Activated naive CD4-positive, alpha-beta T cell treated with Interleukin-2 at 50 U/mL for 16 hours (primary cell): ENCODE measurements at places on chromosomes 2 and 18.
A peak's percentile ranks its signal among the peaks of the same experiment; 100 is the strongest.

DNA sequence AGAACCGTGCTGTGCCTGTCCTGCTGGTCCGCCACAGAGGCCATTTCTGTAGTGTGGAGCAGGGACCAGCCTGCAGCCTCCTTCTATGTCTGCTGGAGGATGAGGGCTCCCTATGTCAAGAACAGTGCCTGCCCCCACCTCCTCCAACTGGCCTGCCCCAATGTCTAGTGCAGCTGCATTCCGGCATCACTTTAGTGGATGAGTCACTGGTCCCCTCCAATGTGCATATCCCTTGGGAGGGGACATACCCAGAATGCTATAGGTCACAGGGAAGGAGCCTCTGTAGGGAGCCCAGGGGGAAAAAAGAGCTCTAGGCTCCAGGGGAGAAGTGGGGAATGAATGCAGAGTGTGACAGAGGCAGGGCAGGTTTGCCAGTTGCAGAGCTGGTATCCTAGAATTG, 219.6 kb downstream of the CELF4 start:
- no peak for DNase-seq

DNA sequence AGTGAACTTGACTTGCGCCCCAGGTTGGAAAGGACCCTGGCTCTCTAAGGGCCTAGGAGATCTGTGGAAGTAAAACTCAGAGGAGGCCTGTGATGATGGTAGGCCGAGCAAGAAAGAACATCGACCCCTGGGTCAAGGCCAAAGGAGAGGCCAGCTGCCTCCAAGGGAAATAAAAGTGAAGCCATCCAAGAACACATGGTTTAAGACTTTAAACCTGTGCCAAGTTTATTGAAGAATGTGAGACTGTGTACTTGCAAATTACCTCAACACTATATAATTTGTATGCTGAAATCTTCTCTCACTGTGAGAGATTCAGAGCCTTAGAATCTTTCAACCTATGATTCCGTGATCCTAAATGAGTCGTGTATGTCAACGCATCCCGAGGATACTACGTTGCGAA, 40.7 kb upstream of the COBLL1 start:
- DNase-seq = no peak

DNA sequence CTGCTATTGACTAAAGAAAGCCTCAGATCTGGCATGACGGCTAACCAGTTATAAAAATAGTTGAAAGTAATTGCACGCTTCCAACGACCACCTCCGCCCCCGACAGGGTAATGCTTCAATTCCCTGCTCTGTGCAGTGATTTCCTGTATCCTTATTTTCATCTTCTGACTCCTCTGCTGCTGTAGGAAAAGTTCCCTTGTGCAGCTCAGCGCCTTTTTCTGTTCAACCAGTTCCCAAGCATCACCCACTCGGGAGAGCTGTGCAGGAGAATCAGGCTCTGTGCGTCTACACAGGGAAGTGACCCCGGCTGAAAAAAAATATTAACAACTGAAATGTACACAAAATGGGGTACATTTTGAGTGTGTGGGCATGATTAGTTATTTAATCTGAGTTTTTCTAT, 91.3 kb upstream of the COPS8 start:
- DNase-seq = no peak

GRCh38 chr2:71281950-71282349, 49.6 kb upstream of the ZNF638 start:
- no peak for DNase-seq

GRCh38 chr2:83531206-83531826, 927.8 kb downstream of the SUCLG1 start:
- DNase-seq = no peak

GRCh38 chr18:24168496-24168895, 29.6 kb downstream of the CABYR start:
- no peak for DNase-seq

GRCh38 chr18:24465486-24465885, 5.0 kb downstream of the HRH4 start:
- no peak for DNase-seq

- DNase-seq = no peak
Measured at GRCh38 chr2:183207110-183207509, 82.9 kb downstream of the NUP35 start.

DNA sequence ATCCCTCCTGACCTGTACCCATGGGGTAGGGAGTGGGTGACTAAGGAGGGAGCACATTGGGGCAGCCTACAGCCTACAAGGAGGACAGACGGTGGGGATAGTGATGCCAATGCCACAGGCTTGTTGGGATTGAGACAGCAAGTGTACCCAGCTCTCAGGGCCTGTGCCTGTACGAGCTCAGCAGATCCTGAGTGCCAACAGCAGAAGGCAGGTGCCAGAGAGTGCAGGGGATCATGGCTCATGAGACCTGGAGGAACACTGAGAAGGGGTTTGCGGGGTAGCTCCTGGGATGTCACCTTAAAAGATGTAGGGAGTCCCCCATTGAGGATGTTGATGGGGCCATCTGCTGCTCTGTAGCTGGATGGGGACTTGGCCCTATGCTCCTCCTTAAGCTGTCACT, 10.3 kb upstream of the SNED1 start:
- DNase-seq = no peak

DNA sequence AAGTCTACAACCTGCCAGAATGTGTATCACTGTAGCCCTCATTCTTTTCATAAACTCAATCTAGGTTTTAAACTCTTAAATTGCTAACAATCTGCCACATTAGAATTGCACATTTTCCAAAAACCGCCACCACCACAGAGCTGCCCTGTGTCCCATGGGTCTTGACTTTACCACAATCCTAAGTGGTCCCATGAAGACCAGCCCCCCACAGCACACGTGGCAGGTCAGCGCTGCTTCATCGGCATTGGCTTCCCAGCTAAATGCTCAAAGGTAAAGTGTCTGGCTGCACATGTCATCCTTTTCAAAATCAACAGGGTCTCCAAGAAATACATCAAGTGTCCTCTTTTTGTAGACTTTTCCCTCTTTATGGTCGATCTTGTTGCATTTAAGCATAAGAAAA, 2.4 kb downstream of the TBC1D8 start:
- no peak for DNase-seq

DNA sequence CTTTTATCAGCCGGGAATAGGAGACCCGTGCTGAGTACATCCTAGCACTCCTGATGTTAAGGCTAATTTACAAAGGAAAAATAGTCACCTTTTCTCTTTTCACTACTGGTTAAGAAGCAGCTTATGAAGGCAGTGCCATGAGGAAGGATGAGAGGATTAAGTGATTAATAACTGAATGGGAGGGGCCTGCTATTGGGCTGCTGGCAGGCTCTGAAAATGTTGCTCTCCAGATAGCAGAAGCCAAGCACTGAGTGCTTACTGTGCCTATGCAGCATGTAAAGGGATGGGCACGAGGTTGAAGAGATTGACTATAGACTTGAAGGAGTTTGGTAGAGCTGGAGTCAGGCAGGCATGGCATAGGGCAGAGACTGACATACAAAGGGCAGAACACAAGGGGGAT, 282.4 kb upstream of the THSD7B start:
- DNase-seq = no peak

GRCh38 chr18:61076986-61077385, 256.2 kb upstream of the CDH20 start:
- DNase-seq = no peak

- DNase-seq = no peak
Measured at GRCh38 chr2:24012521-24013188, 2.8 kb downstream of the MFSD2B start.

- DNase-seq = no peak
Measured at GRCh38 chr2:194567661-194568017, 1089.4 kb upstream of the SLC39A10 start.

- DNase-seq = no peak
Measured at GRCh38 chr2:114384441-114384840, 58.0 kb upstream of the DPP10 start.

- no peak for DNase-seq
Measured at GRCh38 chr2:156294945-156295580, 37.5 kb downstream of the NR4A2 start.

GRCh38 chr2:199819746-199820145, 31.2 kb downstream of the FTCDNL1 start:
- DNase-seq = no peak

GRCh38 chr2:86414996-86415395, 26.2 kb upstream of the KDM3A start:
- DNase-seq = no peak

DNA sequence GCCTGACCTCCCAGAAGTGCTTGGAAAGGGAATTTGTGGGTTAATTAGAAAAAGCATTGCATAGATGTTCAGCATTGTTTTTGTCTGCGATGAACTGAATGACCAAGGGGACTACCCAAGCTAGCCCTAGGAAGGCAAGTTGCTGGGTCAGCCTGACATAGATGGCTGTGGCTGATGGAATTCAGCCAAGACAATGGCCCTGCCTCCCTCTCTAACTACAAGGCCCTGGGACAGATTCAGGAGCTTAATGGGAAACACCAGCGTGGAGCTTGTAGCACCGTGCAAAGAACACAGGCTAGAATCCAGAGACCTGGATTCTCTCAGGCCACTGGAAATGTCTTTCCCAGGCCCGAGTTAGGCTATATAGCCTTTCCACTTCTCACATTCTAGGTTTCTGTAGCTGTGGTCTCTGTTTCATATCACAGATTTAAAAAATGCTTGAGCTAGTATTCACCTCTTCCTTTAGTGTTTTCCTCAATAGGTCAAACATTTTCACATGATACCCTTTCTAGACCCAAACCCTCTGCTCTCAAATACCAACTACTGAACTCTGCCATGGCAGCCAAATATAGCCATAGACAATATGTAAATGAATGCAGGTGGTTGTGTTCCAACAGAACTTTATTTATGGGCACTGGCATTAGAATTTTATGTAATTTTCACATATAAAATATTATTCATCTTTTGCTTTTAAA, 294.3 kb upstream of the MEX3C start:
- no peak for DNase-seq

- peak; percentile 0 for DNase-seq
Measured at GRCh38 chr2:240129731-240130392, 6.2 kb downstream of the COPS9 start.

DNA sequence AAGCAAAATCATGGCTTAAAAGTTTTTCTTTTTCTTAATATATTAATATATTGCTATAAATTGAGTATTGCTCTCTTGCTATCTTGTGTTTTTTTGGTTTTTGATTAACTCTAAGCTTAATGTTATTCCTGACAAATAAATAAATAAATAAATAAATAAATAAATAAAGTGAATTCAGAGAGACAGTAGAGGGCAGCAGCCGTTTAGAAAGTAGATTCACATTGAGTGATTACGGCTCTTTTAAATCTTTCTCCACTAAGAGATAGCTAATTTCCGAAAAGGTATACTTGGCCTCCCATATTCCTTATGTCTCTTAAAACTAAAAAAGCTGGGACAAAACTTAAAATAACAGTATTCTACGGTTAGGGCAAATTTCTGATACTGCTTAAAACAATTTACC, 34.3 kb downstream of the MSH2 start:
- no peak for DNase-seq

DNA sequence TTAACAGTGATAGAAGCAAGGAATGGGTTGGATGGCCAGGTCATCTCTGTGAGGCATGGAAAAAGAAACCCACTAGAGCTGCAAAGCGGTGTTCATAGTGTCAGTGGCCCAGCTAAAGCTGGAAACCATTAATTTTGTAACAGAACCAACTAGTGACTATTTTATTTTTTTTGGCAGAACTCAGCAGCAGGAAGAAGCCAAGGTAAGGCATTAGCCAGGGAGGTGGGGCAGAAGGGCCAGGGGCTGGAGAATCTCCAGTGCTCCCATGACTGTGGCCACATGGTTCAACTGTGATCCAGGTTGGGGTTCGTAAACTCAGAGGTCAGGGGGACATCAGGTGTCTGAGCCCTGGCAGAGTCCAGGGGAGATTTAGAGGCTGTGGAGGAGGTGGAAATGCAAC, 25.9 kb upstream of the YES1 start:
- no peak for DNase-seq

DNA sequence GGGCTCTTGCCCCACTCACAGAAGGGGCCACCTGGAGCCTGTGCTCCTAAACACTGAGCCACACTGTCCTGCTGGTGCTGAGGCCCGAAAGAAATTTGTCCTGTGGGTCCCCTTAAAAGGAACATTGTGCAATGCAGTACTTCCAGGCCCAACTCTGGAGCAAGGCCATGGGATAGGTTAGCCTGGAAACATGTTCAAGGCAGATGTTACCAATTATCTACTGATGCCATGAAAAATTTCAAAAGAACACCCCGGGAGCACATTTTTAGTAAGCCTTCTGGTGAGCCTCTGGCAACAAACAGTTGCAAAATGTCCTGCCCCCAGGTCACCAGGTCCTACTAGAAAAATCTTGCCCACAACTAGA, 12.3 kb upstream of the PTMA start:
- DNase-seq = no peak

GRCh38 chr2:235542733-235543127, 48.9 kb downstream of the AGAP1 start:
- no peak for DNase-seq

- no peak for DNase-seq
Measured at GRCh38 chr2:224723586-224724217, 7.5 kb upstream of the CCDC195 start.

- DNase-seq = no peak
Measured at GRCh38 chr18:23861805-23862470, 152.6 kb upstream of the TTC39C start.

GRCh38 chr18:8735274-8735673, 29.9 kb downstream of the MTCL1 start:
- no peak for DNase-seq
